CD4-positive, alpha-beta memory T cell (primary cell): ENCODE measurements at places on chromosomes 4 and X.

DNA sequence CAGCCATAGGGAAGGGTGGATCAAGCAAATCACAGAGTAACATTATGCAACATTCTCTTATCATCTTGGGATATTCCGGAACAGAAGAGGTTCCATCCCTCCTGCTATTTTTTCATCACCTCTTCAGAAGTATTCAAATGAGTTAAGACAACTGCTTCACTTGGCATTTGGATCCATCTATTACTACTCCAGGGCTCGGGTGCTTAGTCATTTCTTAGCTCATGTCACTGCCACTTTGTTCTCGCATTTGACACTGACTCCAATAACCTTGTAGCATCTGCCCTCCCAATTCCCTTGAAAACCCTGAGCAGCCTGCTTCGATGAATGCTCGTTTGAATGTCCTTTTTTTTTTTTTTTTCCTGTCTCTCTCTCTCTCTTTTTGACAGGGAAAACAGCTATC lies 114.9 kb downstream of the PPARGC1A start:
- no peak for DNase-seq

- peak; percentile 87 for DNase-seq
Measured at GRCh38 chrX:48938721-48939425, 18.5 kb downstream of the OTUD5 start.

GRCh38 chr4:122873146-122873545 lies 46.5 kb downstream of the FGF2 start:
- DNase-seq = no peak

- DNase-seq = no peak
Measured at GRCh38 chr4:74692972-74693371, 101.4 kb downstream of the BTC start.

DNA sequence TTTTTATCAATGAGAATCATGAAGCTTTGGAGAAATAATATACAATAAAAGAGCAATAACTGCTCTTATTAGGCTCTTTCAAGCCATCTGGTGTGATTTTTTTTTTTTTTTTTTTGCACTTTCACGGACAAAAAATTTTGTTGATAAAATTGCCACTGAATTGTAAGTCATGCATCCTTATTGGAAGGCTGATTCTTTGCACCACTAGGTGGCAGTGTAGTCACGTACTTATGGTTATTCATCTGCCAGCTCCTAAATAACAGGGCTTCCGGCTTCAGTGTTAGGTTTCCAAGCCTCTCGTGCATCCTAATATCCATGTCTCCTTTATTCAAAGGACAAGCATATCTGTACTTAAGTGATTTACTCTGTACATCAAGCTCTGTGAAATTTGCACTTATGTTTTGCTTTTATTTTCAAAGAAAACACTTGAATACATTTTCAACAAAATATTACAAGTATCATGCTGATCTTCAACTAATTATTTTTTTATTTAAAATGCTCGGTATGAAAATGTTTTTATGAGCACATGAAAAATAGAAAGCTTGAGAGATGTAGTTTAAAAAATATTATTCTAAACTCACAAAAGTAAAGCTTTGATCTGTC lies 1578.3 kb upstream of the TENM3 start:
- DNase-seq = no peak

DNA sequence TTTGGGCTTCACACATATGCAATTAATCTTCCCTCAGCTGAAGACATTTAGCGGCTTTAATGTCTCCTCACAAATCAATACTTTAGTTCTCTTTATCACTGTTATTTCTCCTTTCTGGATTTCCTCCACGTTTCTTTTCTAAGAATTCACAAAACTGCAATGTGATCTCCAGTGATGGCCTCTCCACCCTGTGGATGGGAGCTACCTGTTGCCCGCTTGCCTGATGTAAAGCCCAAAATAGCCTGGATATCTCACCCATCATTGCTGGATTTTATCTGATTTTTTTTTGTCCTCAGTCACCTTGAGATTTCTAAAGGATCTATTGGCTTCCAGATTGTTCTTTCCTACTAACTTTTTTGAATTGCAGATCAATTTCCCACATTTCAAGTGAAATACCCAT lies 129.3 kb upstream of the FAM241A start:
- no peak for DNase-seq

DNA sequence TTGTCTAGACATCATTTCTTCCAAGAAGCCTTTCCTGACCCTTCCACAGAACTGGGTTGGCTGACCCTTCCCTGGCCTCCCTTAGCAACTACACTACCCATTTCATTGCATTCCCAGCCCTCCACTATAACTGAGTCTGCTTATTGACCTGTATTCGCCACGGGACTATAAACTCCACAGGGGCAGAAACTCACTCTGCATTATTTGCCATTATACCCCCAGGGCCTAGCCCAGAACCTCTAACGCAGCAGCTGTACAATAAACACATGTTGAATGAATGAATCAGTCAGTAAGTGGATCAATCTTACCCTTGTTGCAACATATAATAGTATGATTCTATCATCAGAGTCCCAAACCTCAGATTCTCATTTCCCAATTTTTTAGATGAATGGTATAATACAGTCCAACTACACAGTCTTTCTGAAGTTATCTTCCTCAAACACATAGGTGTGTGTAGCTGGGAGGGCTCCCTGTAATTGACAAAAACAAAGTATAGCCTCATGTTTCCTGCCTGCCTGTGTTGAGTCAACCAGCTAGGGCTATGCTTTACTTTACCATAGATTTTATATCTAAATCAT lies 209.3 kb downstream of the CHIC2 start:
- DNase-seq = no peak

- no peak for DNase-seq
Measured at GRCh38 chrX:133290076-133290475, 71.9 kb upstream of the TFDP3 start.

DNA sequence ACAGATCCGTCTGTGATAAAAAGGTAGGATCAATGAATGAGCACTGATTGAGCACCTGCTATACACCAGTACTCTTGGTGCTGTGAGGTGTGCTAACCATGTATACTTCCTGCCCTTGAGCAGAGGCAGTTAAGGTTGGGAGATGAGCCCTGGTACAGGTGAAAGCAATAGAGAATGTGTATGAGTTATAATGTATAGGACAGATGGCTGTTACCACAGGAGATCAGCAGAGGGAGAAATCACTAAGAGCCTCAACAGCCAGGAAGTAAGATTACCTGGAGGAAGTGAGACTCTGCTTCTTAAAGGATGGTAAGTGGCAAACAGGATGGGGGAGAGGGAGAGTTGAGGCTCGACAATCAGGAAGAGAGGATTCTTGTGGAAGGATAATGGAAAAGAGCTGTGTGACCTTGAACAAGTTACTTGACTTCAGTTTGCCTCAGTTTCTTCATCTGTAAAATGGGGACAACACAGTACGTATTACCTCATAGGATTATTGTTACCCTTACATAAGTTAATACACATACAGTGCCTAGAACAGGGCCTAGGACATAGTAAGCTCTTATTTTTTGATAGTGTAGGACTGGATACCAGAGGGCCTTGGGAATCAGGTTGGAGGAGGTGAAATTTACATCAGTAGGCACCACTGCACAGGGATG lies 9.1 kb downstream of the CXCR3 start:
- no peak for DNase-seq

GRCh38 chr4:79381161-79381560 lies 26.9 kb downstream of the GK2 start:
- DNase-seq = no peak
